Activated naive CD8-positive, alpha-beta T cell treated with anti-CD3 and anti-CD28 coated beads for 36 hours (primary cell): ENCODE measurements at places on chromosomes 5 and 9.

DNA sequence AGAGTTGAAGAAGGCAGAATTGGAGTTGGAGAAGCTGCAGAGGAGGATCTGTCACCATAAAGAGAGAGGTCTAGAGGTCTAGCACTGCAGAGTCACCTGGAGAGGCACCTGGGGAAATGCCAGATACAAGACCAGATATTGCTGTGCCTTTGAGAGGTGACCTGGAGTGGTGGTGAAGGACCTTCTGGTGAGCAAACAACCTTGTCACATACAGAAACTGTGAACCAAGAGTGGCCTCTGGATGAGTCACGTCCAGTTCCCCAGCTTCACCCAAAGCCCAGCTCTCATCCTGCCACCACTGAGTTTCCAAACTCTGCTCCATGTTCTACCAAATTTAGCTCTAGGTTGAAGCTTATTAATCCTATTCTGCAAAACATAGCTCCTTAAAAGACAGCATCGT, 131.1 kb upstream of the FBXL7 start:
- DNase-seq, result no peak

- DNase-seq, result no peak
These were observed 2.3 kb downstream of the ACSL6 start for GRCh38 chr5:132008961-132009680.

DNA sequence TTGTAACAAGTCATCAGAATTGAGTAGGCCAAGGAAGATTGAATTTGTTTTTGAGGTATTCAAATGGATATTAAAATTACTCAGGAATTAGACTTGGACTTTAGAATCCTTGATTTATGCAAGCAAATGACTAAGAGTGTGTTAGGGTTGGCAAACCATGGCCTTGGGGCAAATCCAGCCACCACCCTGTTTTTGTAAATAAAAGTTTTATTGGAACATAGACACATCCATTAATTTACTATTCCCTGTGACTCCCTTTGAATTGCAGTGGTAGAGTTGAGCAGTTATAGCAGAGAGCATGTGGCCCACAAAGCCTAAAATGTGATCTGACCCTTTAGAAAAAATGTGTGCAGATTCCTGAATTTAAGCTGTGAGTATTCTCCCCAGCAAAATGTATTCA, 115.6 kb downstream of the WDR70 start:
- no peak for DNase-seq

- DNase-seq, result no peak
These were observed 291.2 kb downstream of the PRELID2 start for GRCh38 chr5:145543968-145544367.

DNA sequence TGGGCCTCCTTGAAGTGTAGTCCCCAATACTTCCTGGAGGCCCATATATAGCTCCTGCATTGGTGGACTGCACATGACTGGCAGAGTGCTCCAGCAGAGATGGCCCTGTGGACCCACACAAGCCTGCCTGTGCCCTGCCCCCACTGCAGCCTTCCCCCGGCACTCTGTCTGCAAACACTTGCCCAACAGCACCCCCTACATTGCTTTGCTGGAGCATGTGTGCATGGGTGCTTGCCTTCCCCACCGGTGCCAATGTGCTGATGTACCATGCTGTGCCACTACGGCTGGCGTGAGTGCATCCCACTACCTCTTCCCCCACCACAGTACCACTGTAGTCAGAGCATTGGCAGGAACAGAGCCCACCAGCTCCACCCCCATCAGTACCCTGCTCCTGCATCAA, 563.6 kb upstream of the CTNND2 start:
- no peak for DNase-seq

- DNase-seq, result no peak
These were observed 21.3 kb downstream of the HK3 start for GRCh38 chr5:176877793-176878331.
